K562 (cell line): ENCODE measurements at places on chromosomes 3 and 15.

- DNase-seq = no peak
Observed at GRCh38 chr3:148331081-148331846, 366.4 kb upstream of the AGTR1 start.

- peak; percentile 20 for DNase-seq
Observed at GRCh38 chr3:122982216-122983185, 45.1 kb downstream of the SEMA5B start.

- DNase-seq = no peak
Observed at GRCh38 chr3:125401402-125401801, 26.3 kb upstream of the ZNF148 start.

DNA sequence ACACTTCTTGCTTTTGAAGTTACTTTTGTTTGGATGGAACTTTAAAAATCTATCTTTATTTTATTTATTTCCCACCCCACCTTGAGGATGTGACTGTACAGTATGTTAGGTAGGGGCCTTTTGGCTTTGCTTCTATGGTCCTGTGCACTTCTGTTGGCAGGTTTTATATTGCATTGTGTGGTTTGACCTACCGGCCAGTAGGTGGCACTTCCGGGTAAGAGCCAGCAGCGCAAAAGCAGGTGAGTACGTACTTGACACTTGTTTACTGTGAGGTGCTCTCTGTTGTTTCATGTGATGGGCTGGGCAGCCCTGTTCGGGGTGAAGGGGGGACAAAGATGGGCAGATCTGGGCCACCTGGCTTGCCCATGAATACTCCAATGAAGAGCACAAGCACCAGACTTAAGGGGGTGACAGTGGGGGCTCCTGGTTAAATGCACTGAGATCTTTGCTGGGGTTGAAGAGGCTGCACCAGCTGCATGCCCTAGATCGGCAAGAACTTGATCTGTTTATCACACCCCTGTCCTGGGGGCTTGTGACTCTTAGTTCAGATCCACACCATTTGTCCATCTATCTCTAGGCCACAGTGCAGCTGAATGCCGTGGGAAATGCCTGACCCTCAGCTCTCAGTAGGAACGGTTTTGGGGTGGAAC is 131.6 kb downstream of the NLGN1 start:
- DNase-seq = no peak

GRCh38 chr15:48422401-48422800 is 91.2 kb downstream of the DUT start:
- DNase-seq = no peak

DNA sequence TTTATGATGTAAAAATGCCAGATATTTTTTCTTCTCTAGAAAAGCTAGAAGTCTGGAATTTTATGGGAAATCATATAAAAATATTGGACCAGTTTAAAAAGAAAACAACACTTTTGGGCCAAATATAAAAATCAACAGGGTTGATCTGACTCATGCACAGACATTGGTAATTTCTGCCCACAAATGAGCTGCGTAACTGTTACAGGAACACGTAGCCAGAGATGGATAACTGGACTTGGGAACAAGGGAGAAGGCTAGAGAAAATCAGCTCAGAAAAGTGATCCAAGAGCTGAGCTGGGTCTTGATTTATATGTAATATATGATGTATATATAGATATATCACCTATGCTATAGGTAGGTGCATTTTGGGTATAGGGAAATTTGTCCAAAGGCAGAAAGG is 36.8 kb upstream of the NAALADL2 start:
- DNase-seq = no peak

DNA sequence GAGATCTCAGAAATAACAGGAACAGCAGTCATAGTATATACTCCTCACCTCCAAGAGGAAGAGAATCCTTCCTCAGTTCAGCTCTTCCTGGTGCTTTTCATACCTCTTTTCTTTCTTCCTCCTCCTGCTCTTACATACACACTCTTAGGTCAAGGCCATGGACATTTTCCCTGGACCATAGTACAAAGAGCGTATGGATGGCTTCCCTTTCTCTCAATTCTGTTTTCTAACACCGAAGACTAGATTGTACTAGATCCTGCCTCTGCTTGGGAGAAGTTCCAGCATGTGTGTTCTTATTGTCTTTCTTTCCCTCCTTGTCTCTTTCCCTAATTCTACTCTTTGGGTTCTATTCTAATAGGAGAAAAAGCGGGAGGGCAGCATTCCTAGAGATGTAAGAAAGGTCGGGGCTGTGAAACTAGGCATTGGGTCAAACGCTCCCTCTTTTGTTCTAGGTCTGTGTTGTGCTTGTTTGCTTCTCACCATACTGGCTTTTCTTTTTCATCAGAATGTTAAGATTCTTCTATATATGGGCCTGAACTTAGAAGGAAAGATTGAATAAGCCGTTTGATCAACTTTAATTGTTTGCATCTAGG is 77.4 kb downstream of the VPS8 start:
- no peak for DNase-seq

DNA sequence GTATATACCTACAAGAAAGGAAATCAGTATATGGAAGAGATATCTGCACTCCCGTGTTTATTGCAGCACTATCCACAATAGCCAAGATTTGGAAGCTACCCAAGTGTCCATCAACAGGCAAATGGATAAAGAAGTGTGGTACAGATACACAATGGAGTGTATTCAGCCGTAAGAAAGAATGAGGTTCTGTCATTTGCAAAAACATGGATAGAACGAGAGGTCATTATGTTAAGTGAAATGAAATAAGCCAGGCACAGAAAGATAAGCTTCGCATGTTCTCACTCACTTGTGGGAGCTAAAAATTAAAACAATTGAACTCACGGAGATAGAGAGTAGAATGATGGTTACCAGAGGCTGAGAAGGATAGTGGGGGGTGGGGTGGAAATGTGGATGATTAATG is 53.1 kb downstream of the FAM81A start:
- no peak for DNase-seq

DNA sequence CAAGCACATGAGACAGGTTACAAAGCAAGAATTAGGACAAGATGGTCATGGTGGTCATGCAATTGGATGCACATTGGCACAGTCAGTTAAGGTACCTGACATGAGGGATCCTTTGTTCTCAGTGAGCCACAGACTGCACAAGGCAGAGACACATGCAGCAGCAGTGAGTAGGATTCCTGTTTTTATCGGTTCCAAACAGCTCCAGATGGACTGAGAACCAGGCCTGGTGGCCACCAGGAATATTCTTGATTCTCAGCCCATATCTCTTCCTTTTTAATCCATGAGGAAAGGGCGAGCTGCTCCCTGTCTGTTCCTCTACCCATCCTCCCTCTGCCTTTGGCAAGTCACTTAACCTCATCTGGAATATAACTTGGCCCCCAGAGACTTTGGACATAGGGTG is 410.8 kb downstream of the GAP43 start:
- DNase-seq = no peak

- no peak for DNase-seq
Observed at GRCh38 chr3:116029266-116029665, 406.0 kb downstream of the GAP43 start.

DNA sequence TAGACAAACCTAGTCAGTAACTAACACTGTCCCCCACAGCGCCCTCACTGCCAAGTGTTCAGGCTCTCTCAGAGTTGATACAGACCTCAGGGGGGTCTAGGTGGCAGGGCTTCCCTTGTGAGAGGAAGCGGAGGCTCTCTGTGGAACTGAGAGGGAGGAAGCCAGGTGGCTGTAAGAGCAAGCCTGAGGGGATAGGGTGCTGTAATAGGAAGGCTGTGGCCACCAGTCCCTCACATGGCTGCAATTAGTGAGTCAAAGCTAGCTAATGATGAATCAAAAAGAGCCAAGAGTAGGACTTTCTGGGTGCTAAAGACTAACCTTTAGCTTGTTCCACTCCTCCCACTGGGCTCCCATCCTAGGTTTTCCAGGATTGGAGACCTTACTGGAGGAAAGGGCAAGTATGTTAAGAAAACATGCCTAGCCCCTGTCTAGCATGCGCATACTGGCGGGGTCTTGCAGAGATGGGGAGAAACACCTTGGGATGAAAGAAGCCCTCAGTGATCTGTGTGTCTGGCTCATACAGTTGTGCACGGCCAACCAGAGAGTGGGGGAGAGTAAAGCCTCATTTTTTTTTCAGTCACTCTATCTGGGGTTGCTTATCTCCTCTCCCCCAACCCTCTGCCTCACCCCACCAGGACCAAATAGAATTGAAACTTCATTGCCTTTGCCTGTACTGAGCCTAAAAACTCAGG is 13.3 kb upstream of the SOX2 start:
- no peak for DNase-seq

DNA sequence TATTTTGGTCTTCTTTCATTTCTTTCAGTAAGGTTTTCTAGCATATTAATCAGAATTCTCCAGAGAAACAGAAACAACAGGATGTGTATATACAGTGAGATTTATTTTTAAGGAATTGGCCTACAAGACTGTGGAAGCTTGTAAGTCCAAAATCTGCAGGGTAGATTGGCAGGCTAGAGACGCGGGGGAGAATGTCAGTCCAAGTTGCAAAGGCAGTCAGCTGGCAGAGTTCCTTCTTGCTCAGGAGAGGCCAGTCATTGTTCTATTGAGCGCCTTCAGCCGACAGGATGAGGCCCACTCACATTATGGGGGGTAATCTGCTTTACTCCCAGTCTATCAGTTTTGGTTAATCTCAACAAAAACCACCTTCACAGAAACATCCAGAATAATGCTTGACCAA is 133.4 kb upstream of the UBE3A start:
- DNase-seq = no peak

DNA sequence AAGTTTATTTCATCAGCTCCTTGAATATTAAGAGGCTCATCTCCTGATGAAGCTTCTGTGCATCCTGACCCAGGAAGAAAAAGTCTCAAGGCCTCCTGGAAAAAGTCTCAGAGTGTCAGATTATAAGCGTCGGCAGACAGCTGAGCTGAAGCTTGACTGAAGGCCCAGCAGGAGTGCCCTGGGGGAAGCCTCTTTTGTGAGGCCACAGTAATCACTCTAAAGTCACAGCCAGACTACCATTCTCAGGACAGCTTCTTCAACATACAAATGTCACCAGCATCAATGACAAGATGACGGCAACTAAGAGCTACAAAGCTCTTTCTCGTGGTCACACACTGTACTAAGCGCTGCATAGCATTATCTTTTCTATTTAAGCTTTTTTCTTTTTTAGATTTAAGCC is 72.7 kb upstream of the LRRN1 start:
- no peak for DNase-seq

DNA sequence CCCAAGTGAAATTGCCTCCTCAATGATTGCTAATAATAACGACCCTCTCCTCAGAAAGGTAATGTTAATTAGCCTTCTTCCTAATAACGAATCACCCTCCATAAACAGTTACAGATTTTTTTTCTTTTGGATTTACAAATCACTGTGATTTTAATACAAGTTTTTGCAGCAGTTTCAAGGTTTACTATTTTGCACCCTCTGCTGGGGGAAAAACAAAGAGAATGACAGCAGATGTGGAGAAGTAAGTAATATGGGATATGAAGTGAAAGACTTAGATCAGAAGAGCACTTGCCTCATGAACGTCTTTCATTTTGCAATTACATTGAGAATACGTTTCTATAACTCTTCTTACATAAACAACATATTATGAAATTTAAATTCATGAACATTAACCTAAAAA is 16.1 kb upstream of the CNTN3 start:
- DNase-seq = no peak
